Spleen (tissue), 13 donors: ENCODE measurements at places on chromosomes 4 and X. TPM values are rescaled to one million over a fixed set of nuclear protein-coding genes. Genes with fewer than 3 reads are reported as not detected.

Gene WDFY3
- 133 TPM for total RNA-seq

Gene ASMT
- total RNA-seq, result 0.25 TPM

Gene ZNF732
- 0.22 TPM for total RNA-seq

Gene DRP2
- 0.17 TPM for total RNA-seq

Gene FGF2
- total RNA-seq, result 2.6 TPM

Gene GAGE12F
- not detected for total RNA-seq

Gene GAGE1
- total RNA-seq, result not detected

Gene SCD5
- 4.5 TPM for total RNA-seq

DNA sequence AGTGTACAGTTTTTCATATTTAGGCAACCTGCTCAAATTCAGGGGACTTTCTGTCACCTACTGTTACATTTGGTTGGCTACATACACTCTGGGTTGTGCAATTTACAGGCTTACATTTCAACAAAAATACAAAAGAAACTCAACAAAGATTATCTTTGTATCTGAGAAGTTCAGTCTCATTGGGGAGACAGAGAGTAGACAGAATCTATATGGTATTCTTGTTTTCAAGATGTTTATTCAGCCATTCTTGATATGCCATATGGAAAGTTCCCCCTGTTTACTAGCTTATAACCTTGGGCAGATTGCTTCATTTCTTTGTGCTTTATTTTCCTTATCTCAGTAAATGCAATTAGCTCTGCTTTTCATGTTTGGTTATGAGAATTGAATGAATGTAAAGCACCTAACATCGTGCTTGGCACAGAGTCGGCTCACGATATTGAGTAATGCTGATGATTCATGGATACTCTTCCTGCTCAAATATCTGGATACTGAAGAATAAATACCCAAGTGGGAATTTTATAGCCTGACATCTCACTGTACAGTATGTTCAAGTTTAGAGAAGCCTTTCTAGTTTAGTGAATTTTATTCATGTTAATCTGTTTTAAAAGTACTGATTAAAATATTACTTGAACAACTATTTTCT is 96.5 kb upstream of the PACRGL start:
- DNase-seq, result no peak

DNA sequence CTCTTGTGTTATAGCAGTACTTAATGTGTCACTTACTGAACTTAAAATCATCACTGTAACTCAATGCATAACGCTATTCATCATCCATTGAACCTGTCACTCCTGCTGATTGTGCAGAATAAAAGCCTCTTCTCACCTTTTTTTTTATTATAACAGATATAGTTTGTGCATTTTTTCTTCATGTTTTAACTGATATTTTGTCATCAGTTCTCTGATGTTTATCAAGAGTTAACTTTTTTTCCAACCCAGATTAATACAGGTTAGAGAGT is 100.4 kb downstream of the SLIT2 start:
- no peak for DNase-seq

- DNase-seq, result no peak
These were observed 2266.1 kb downstream of the PCDH7 start for GRCh38 chr4:32986236-32986635.
